ENCODE measurements at places on chromosomes 7 and 10.

DNA sequence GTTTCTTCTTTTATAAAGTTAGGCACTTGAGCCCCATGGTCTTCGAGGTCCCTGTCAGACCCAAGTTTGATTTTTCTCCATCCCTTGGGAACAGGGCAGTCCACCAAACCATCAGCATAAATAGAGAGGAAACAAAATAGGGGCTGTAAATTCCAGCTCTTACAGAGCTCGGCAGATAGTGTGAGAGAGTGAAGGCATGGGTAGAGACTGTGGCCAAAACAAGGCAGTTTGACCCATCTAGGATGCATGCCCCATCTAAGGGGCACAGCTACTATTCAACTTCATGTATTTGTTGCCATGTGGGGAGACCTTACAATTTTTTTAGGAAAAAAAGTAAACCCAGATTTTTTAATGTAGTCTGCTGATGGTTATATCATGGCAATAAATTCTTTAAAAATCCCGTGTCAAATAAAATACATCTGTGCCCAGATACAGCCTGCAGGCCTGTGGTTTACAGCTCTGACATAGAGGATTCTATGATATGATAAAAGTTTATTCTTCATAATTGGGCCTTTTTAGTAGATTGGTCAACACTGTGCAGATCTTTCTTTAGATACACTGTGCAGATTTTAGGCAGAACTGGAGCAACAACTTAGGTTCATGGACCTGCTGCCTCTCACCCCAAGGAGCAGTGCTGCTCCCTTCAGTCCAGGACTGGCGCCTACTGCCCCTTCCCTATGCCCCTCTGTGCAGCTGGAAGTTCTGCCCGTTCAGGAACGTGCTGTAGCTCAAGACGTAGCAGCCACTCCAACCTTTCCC, 5.3 kb downstream of the PPP1R3C start:
- no peak for DNase-seq

DNA sequence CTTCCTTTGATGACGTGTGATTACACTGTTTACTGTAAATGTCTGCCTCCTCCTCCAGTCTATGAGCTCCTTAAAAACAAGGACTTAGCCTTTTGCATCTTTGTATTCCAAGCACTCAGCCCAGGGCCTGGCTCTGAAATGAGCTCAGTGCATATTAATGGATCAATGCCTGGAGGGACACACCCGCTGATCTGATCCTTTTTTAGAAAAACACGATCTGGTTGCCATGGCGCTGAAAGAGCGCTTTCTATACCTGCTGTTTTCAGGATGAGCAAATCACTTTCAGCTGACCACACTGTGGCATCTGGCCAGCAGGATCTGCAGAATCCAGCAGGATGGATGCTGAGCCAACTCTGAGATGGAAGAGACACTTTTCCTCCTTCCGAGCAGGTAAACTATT, 37.8 kb upstream of the GARS1 start:
- DNase-seq, result no peak

GRCh38 chr10:34098821-34099567, 716.1 kb downstream of the PARD3 start:
- no peak for DNase-seq

DNA sequence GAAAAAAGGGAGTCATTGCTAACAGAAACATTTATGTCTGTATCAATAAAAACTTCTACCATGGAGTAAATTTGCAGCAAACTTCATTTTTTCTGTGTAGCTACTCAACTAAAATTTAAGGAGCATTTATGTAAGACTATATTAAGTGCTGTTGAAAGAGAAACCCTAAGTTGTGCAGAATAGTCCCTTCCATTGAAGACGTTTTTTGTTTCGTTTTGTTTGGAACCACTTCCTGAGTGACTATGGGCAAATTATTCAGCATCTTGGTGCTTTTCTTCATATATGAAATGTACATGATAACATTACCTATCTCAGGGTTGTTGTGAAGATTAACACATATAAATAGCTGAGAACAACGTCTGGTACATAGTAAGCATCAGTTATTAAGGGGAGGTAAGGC, 24.3 kb downstream of the SEM1 start:
- DNase-seq, result no peak

DNA sequence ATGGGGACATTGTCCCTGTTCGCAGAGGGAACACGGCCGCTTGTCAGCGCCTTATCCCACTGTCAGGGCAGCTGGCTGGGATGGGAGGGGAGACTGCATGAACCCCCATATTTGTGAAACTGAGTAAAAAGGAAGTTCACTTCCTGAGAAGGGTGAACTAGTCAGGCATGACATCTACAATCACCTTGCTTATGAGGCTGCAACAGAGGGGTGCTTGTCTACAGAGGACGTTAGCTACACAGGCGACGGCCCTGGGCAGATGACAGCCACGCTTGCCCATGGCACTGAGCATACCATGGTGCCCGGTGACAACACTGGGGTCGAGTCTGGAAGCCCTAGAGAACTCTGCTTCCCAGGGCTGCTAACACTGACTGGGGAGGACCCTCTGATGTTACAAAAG, 46.0 kb upstream of the KDM7A start:
- no peak for DNase-seq

DNA sequence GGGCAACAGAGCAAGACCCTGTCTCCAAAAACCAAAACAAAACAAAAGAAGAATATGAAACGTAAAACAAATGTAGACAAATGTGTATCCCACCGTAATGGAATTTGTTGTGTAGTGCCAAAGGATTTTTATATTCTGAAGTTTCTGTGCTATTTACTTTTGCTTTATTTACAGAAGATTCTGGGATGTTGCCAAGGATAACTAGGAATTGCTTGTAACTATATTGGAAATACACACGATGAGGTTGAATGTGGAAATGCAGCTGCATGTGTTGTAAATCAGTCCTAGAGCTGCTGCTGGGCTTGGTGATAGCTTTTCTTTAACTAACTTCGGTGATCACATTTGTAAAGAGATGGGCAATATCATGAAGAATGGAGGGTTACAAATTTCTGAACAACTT, 39.5 kb downstream of the GALNT17 start:
- no peak for DNase-seq

DNA sequence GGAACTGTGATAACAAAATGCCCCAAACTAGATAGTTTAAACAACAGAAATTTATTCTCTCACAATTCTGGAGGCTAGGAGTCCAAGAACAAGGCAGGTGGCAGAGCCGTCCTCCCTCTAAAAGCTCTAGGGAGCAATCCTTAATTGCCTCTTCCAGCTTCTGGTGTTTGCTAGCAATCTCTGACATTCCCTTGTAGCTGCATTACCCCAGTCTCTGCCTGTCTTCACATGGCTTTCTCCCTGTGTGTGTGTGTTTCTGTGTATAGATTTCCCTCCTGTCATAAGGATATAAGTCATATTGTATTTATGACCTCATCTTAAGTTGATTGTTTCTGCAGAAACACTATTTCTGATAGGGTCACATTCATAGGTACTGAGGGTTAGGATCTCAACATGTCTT, 177.5 kb downstream of the WNT2 start:
- no peak for DNase-seq

DNA sequence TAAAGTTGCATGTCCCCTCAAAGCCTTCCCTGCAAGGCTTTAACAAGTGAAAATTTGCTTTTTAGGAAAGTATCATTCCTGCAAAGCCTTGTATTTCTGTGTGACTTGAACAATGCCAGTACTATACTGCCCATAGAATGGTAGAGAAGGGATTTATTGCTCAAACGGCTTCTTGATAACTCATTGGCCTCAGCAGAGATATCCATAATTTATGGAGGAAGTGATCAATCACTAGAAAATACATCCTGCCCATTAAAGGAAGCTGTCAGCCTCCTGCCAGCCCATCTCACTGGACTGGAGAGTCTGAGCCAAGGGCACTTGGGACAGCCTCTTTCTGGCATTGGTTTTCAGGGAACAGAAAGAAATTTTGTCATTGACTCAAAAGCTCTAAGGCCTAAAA, 152.6 kb downstream of the XPNPEP1 start:
- DNase-seq, result no peak

DNA sequence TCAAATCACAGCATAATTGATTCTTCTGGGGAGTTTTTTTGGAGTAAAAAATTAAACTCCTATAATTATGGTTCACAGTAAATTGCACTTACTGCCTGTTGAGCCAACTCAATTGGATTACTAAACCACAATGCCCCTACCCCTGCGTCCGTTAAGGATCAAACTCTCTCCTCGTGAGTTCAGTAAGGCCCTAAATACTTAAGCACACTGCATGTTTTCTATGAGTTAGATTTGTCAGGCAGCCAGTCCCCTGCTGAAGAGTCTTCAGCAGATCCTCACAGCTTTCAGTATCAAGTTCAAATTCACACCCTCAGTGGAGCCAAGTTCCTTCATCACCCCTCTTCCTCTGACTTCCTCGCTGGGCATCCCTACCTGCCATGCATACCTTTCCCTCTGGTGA, 275.0 kb upstream of the BMPER start:
- no peak for DNase-seq

GRCh38 chr7:158684329-158684728, 20.3 kb downstream of the NCAPG2 start:
- DNase-seq, result no peak

GRCh38 chr7:66306243-66306642, 101.1 kb downstream of the TPST1 start:
- no peak for DNase-seq

- no peak for DNase-seq
These were observed 49.1 kb upstream of the CUX1 start for GRCh38 chr7:101768280-101768679.

- no peak for DNase-seq
These were observed 5.2 kb upstream of the SAR1A start for GRCh38 chr10:70175516-70175915.

- DNase-seq, result no peak
These were observed 687 bp upstream of the ARMC3 start for GRCh38 chr10:22927166-22927565.
